ENCODE measurements at places on chromosomes 4 and X. TPM values are rescaled to one million over a fixed set of nuclear protein-coding genes. Genes with fewer than 3 reads are reported as not detected.

- no peak for DNase-seq
Observed at GRCh38 chr4:8596891-8597290, 4.3 kb downstream of the CPZ start.

MAGEA8 gene
- not detected for polyA plus RNA-seq

- DNase-seq, result no peak
Observed at GRCh38 chr4:135210341-135210740, 1008.8 kb upstream of the PABPC4L start.

- no peak for DNase-seq
Observed at GRCh38 chr4:7515390-7515902, 80.7 kb upstream of the PSAPL1 start.

- DNase-seq, result no peak
Observed at GRCh38 chr4:2599304-2599654, 62.8 kb downstream of the FAM193A start.

- no peak for DNase-seq
Observed at GRCh38 chrX:11212741-11213140, 80.5 kb upstream of the AMELX start.

DNA sequence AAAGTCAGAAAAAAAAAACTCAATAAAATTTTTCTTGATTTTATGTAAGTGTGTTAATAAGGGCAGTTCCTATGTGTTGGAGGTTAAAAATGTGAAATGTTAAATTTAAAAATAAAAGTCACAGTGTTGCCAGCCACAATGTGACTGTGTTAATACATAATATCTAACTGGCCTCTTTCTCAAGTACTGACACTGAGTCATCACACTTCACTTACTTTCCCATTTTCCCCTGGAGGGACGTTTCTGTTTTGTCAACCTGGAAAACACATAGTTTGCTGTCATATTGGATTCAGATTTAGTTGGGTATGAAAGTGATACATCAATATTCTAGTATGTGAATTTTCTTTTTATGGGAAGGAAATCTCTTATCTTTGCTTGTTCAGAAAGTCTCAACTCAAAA, 46.4 kb downstream of the ARHGEF38 start:
- DNase-seq, result no peak

ASB12 gene
- polyA plus RNA-seq, result 0.39 TPM
